ENCODE measurements at places on chromosomes 3 and 15.

GRCh38 chr3:178001670-178002101 lies 534.5 kb upstream of the KCNMB2 start:
- no peak for DNase-seq

GRCh38 chr15:34651997-34652725 lies 68.7 kb upstream of the GOLGA8B start:
- no peak for DNase-seq

DNA sequence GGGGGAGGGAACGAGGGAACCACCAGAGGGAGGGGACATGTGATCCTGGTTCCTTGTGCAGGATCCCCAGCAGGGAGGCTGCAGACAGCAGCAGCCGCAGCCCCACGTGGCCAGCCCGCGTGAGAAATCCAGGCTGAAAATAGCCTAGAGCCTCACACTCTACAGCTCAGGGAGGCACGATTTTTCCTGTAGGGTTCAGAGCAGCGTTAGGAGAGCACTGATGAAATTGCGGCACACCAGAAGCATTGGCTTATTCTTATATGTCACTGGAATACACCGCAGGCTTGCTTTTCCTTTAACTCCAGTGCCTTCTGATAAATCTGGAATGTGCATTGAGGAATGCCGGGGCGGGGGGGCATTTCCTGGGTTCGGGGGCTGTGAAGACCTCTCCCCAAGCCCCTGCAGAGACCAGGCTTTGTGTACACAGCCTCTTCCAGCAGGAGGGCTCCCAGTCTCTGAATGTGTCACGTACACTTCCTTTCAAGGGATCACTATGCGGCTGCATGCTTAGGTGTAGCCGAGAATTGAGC lies 193.0 kb downstream of the ATP10A start:
- DNase-seq, result peak; percentile 58

GRCh38 chr15:83155942-83156341 lies 48.5 kb downstream of the TM6SF1 start:
- DNase-seq, result no peak

DNA sequence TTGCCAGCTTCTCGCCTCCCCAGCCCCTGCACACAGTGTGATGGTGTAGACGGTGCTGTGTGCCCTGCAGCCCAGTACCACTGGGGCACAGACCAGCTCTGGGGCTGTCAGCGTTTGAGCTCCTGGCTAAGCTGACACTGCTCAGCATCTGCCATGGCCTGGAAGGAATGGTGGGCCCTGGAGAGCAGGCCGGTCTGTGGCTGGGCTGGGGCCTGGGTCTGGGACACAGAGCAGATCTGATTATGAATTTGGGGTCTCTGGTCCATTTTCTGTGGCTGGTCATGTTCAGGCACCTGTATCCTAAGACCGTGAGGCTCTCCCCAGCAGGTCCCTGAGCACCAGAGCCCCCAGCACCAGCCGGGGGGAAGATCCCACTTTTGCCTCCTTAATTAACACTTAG lies 34.7 kb downstream of the HCN4 start:
- DNase-seq, result no peak

DNA sequence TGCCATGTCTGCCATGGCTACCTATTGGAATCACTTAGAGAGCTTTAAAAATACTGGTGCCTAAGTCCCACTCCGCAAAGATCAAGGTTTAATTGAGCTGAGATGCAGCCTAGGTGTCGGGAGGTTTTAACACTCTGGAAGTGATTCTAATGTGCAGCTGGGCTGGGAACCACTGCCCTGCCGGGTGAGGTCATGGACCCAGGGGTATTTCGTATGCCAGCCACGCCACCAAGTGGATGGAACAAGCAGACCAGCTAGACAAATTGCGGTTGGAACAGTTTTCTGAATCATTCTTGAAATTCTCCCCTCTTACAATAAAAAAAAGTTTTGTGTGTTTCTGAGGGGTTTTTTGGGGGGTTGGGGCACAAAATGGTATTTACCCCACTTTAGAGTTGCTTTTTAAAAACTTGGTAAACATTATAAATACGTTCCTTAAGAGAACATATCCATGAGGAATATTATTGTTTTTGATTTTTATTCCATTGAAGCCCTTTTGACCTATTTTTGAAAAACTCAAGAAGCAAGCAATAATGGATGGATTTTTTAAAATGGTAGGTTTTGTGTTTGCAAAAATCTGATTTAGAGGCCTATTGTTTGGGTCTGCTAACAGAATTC lies 66.2 kb upstream of the CSTA start:
- peak; percentile 56 for DNase-seq

DNA sequence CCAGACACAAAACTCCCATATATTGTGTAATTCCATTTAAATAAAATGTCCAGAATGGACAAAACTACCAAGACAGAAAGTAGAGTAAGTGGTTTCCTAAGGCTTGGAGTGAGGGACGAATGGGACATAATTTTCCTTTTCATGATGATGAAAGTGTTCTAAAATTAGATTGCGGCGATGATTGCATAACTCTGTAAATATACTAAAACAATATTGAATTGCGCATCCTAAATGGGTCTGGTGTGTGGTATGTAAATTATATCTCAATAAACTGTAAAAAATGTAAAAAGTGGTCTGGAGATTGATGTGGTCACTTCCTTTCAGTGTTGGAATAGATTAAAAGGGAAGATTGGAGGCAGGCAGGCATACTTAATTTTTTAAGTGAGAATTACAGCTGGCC lies 105.9 kb upstream of the KCNAB1 start:
- no peak for DNase-seq
